Fibroblast of skin of left biceps (primary cell): ENCODE measurements at places on chromosomes 16 and 17.

- no peak for DNase-seq
These were observed 17.9 kb upstream of the IRX5 start for GRCh38 chr16:54912720-54913119.

GRCh38 chr17:67145183-67145805 lies 99.7 kb downstream of the HELZ start:
- no peak for DNase-seq

- DNase-seq: no peak
These were observed 684 bp downstream of the ZFP90 start for GRCh38 chr16:68539711-68540239.

- DNase-seq: no peak
These were observed 117.2 kb upstream of the METRNL start for GRCh38 chr17:82962163-82962720.

GRCh38 chr17:45584092-45585036 lies 93.8 kb upstream of the PLEKHM1 start:
- DNase-seq: no peak

GRCh38 chr17:57468932-57469775 lies 212.8 kb downstream of the MSI2 start:
- no peak for DNase-seq

GRCh38 chr17:81302861-81303333 lies 7.8 kb upstream of the SLC38A10 start:
- DNase-seq: no peak

DNA sequence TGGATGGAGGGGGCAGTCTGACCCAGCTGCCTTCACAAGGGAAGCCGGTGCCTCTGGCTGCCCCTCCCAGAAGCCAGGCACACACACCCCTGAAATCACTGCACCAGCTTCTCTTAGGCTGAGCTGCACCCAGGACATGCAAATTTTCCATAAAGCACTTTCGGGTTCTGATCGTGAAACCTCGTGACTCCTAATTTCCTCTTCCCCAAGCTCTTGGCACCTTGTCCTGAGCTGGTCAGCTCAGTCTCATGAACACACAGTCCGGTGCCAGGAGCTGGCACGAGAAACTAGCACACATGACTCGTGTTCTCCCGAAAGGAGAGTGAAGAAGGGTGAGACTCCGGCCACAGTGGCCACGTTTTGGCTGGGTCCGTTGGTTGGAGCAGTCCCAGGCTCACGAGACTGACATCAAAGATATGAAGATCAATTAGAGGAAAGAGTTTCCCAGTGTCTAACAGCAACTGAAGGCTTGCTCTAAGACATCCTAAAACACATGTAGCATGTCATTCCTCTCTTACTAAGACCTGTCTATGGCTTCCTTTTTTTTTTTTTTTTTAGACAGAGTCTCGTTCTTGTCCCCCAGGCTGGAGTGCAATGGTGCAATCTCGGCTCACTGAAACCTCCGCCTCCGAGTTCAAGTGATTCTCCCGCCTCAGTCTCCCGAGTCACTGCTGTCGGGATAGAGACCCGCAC lies 9.2 kb upstream of the ABR start:
- DNase-seq: no peak

DNA sequence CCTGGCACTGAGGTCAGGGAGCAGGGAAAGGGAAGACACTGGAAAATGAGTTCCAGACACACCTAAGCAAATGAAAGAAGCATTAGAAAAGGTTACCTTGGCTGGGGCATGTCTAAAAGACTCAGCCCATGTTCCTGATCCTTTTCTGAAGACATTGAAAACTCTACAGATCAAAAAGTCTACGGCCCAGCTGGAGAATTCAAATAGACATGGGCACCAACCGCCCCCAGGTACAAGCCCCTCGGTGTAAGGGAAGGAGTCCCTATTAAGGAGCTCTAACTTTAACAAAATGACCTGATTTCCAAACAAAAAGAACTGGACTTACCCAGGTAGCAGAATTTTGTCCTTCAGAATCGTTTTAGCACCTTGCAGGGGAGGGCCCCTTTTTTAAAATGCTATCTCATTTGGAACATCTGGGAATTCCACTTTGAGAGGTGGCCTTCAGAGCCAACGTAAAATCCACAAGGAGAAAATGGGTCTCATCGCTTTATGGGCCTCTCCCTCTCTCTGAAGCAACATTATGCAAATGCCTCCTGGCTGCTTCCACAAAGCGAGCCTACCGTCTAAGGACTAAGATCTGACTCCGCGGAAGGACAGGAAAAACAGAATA lies 43.6 kb upstream of the RBFOX3 start:
- no peak for DNase-seq

DNA sequence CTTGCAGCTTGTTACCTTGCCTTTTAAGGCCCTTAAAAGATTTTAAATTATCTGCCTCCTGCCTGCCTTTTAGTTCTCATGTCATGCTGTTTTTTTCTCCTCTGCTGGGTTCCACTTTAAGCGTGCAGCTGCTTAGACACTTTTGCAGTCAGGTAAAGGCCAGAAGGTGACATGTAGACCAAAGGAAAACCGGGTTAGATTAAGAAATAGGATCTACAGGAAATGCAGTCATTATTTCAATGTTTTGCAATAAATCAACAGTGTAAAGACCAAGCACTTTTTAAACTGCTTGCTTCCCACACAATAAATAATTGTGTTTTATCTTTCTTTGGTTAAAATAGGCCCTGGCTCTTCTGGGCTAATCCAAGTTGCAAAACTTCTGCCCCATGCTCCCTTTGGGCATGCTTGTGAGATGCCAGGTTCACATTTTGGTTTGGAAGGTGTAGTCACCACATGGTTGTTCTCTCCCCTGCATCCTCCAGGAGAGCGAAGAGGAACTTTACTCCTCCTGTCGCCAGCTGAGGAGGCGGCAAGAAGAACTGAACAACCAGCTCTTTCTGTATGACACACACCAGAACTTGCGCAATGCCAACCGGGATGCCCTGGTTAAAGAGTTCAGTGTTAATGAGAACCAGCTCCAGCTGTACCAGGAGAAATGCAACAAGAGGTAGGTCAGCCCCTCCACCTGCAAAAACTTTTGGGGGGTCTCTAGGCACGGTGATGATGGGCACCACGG lies 54.9 kb downstream of the SDR42E1 start:
- no peak for DNase-seq

- no peak for DNase-seq
These were observed 5.7 kb upstream of the CISD3 start for GRCh38 chr17:38724337-38724988.
